ENCODE measurements at places on chromosomes 2 and 18.
A peak's percentile ranks its signal among the peaks of the same experiment; 100 is the strongest.

DNA sequence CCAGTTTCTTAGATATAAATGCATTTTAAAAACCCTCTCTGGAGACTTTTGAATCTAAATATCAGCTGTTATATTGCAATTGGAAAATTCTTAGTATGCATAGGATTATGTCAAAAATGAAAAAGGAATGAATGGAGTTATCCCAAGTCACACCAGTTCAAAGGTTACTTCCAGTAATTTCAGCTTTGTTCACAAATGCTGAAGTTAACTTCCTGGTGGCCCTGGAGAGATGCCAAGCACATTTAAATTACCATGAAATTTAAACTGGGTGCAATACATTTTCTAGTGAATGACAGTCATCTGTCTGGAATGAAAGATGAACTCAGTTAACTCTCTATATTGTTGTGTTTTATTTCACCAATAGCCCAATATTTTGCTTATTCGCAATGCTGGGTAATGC, 753.9 kb downstream of the SUCLG1 start:
- no peak for DNase-seq

- DNase-seq, result no peak
Measured at GRCh38 chr2:1153920-1154319, 203.3 kb downstream of the SNTG2 start.

GRCh38 chr2:197296835-197297234, 13.7 kb downstream of the ANKRD44 start:
- DNase-seq, result no peak

- no peak for DNase-seq
Measured at GRCh38 chr2:64799592-64800252, 146.0 kb upstream of the SERTAD2 start.

DNA sequence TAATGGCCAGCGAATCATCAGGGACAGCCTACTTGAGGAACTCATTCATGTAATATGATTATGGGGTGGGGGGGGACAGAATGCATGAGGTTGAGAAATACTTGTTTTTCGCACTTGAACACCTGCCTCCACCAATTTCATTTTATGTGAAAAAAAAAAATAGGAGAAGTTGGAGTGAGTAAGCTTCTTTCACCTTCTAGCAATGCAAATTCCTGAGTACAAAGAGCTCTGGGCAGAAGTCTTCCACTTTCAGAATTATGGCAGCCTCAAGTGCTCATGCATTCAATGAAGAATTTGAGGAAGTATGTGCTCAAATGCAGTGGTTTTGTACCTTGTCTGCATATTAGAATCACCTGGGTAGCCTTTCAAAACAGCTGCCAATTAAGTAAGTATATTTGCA, 40.1 kb upstream of the GPD2 start:
- peak; percentile 63 for DNase-seq

- DNase-seq, result no peak
Measured at GRCh38 chr2:194203898-194204297, 1453.1 kb upstream of the SLC39A10 start.

- DNase-seq, result no peak
Measured at GRCh38 chr2:160293391-160294091, 93.5 kb upstream of the ITGB6 start.
